AG09309 (cell line): ENCODE measurements at places on chromosomes 6 and 20.
A peak's percentile ranks its signal among the peaks of the same experiment; 100 is the strongest.

DNA sequence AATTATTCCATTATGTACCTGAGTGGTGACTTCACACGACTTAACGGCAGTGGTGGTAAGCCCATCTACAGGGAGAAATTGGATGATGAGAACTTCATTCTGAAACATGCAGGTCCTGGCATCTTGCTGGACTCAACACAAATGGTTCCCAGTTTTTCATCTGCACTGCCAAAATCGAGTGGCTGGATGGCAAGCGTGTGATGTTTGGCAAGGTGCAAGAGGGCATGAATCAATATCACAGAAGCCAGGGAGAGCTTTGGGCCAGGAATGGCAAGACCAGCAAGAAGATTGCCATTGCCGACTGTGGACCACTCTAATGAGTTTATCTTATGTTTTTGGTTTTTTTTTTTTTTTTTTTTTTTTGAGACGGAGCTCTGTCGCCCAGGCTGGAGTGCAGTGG, 172.3 kb downstream of the ZNF217 start:
- no peak for DNase-seq

DNA sequence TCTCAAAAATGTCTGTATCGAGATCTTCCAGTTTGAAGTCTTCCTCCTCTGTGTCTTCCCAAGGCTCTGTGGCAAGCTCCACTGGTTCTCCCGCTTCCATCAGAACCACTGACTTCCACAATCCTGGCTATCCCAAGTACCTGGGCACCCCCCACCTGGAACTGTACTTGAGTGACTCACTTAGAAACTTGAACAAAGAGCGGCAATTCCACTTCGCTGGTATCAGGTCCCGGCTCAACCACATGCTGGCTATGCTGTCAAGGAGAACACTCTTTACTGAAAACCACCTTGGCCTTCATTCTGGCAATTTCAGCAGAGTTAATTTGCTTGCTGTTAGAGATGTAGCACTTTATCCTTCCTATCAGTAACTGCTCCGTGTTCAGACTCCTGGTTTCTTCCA, 10.0 kb upstream of the DHX35 start:
- DNase-seq, result no peak

GRCh38 chr6:159978291-159979135, 9.6 kb downstream of the IGF2R start:
- DNase-seq, result no peak

DNA sequence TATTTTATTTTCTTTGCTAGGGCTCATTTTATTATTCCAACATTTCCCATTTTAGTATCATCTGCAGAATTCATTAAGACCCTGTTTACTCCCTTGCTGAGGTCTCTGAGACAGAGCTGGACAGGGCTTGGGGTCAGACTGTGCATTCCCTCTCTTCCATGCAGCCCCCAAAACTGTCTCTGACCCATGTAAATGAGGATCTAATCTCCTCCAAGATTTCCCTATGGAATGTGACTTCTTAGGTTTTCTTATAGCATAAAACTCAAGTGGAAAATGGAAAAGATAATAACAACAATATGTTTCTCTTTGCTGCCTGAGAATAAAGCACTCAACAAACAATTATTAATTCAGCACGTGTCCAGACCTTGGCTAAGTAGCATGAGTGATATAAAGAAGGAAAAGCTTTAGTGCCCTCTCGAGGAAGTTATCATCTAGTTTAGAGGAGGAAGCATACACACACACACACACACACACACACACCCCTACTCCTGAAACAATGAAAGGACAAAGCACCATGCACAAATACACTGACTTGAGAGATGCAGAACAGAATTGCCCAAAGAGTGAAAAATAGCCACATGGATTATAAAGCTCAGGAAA, 815.5 kb downstream of the BCKDHB start:
- DNase-seq, result no peak

GRCh38 chr20:47662483-47663353, 122.6 kb downstream of the SULF2 start:
- DNase-seq, result no peak

DNA sequence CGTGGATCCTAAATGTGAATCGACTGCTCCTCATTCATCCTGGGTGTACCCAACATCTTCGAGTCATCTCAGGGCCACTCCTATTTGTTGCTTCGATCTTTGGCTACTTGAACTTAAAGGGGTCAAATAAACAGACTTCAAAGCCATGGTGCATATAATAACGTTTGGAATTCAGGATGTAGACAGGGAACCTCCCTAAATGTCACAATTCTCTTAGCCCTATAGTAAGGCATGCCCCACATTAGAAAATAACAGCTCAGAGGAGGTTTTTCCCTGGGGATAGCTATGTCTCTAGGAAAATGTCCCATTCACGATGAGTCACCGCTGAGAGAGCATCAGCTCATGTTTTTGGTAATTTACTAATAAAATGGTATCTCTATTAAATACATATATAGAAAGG, 54.8 kb upstream of the BMP6 start:
- DNase-seq, result peak; percentile 18

- no peak for DNase-seq
These were observed 1.9 kb downstream of the DHX16 start for GRCh38 chr6:30670760-30671527.

DNA sequence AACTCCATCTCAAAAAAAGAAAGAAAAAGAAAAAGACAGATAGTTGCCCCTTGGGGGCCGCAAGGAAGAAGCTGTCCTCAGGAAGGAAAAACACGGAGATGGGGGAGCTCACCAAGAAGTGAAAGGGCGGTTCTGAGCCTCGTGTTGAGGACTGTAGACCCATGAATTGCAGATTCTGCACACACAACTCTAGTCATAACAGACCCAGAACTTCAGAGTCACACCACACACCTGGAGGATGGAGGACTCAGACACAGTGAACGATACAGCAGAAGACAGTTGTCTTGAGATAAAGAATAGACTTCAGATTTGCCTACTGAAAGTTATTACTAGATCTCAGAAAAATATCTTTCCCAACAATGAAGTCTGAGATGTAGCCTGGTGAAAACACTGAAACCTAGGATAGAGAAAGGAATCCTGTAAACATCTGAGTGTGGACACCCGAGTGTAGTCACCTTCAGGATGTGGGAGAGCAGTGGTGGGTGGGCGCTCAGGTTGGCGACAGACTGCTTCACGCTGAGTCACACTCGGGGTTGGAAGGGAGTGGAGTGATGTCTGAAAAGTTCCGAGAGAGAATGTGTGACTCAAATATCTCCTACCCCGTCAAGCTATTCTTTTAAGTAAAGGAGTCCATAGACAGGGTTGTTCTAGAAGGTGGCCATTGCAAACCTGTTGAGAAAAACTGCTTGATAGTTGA, 88.1 kb downstream of the MAP3K4 start:
- peak; percentile 49 for DNase-seq

DNA sequence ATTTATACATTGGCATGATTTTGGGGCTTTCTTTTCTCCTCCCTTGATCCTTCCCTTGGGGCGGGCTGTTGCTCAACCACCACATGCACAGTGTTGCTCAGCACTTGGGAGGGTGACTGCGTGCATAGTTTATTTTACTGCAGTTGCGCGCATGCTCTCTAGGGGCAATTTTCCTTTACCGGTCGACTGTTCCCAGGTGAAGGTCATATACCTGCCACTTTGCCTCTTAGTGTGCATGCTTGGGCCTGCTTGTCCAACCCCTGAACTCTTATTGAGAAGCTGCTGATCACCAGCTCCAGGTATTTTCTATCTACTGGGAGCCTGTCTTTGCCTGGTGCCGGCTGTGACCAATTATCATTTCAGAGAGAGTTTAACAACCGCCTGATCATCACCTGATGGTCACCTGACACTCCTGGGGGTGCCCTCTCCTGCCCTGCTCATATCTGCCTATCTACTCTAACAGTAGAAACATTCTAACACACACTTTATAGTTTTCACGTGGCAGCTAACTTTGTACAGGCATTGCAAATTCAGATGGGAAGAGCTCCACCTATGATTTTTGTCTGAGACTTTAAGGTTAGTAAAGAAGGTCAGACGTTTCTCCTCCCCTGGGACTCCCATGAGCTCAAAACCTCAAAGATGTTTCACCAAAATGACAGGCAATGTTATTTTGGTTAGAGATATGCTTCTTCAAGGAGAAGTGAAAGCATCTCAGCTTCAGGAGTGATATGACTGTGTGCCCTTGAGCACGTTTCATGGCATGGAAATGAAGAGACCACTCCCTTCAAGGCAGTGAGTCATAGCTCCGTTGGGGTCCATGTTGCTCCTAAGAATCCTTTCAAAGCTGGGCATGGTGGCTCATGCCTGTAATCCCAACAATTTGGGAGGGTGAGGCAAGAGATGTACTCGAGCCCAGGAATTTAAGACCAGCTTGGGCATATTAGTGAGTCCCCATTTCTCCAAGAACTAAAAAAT, 227.5 kb upstream of the MYLIP start:
- DNase-seq, result no peak

DNA sequence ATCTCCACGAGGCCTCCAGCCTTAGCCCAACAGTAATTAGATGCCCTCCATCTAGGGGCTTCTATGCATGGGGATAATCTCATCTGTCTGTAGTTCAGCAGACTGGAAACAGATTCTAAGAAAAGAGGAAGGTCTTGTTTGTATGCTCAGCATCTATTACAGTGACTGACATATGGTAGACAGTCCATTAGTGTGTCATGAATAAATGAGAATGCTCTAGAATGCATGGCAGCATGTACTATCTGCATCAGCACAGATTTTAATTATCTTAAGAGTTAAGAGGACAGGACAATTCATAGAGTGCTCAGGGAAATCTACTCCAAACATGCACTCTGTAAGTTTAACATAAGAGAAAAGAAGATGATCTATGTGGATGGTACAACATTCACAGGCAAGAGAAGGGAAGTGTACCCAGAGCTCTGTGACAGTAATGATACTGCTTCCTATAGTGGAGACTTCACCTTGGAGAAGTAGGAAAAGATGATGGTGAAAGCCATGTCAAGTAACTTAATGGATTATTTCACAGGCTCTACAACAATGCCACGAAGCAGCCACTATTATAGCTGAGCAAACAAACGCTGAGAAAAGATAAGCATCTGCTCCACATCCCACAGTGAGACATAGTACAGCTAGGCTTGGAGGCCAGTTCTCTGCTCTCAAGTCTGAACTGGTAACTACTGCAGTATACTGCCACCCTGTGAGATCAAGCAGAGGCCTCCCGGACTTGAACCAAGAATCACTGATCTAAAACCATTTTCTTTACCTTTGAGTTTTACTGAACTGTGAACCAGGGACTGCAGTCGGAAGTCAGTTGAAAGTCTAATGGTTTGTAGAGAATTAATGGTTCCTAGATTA, 309.2 kb upstream of the SPTLC3 start:
- no peak for DNase-seq

GRCh38 chr20:31740208-31740607, 1.1 kb downstream of the TPX2 start:
- no peak for DNase-seq

DNA sequence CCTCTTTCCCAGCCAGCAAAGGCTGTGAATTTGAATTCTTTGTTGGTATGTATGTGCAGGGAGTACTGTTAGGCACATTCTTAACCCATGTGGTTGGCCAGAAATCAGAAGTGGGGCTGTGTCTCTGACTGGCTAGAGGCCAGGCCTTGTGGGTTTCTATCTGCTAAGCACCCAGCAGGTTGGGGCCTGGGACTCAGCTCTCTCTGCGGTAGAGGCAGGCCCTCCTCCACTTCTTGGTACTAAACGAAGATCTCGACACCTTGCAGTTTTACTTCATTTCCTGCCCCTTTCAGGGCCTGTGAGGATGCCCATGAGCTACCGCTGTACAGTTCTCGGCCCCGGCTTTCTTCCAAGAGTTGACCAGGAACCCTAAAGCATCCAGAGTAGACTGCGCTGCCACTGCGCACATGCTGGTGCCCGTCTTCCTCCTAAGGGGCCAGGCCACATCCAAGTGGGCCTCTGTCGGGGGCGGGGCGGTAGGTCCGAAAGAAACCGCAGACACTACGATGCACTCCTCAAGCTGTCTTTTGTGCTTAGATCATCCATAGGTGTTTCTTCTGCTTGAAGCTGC, 51.1 kb downstream of the TCP11 start:
- DNase-seq, result peak; percentile 24

DNA sequence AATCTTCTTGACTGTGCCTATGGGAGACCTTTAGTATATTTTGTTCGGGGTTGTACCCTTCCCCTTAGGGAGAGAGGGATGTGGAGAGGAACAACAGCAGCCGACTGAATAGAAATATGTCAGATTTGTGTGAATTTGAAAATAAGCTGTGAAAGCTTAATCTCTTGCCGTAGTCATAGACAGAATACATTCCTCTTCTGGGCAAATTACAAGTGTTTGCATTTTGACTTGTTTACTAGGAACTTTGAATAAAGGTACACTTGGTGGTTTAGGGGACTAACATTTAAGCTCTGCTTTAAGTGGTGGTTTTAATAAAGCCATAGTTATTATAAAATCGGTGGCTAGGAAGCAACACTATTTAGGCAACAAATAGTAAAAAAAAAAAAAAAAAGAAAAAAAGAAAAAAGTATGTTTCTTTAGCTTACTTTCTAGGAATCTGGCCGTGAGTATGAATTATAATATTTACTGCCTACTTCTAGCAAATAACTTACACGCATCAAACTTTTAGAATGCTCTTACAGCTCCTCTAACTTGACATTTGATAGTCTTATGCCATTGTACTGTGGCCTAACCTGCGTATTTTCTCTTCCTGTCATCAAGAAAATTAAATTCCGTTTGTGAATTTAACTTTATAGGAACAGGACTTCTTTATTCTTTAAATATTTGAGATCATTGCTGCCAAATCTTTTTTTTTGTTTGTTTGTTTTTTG, 65.1 kb downstream of the ZBTB2 start:
- DNase-seq, result no peak

GRCh38 chr6:82878812-82879211, 186.8 kb downstream of the UBE3D start:
- no peak for DNase-seq

DNA sequence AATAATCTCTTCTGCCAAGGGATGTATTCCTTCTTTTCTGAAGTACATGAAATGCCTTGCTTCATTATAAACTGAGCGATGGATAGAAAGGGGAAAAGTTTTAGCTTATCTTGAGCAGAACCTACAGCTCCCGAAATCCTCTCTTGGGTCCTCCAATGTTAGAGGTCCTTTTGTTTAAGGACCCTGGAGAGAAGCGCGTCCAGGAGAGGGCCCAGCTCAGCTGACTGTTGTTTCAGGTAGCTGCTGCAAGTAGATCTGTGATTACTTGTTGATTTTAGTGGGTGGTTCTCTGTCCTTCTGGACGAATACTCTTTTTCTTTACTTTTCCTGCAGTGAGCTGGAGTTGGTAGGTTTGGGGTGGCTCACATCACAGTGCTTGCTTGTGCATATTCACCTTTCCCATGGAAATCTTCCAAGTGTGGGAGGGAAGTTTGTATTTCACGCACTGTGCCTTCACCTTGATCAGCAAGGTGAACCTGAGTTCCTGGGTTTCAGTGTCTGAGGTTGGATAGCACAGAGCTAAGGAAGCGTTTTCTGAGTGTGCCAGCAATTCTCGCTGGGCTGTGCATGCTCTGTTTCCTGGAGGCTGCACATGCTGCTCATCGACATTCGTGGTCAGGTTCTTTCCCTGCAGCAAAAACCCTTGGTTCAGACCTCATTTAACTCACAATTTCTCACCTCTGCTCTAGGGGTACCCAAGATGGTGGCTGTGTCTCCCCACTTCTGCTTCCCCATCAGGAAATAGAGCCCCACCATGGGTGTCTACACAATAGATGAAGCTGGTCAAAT, 176.3 kb downstream of the JARID2 start:
- DNase-seq, result no peak
